ENCODE measurements at places on chromosomes 4 and X.
A peak's percentile ranks its signal among the peaks of the same experiment; 100 is the strongest.

GRCh38 chr4:72779241-72779640 is 210.2 kb upstream of the ADAMTS3 start:
- no peak for DNase-seq

- DNase-seq, result no peak
Observed at GRCh38 chr4:168478868-168479267, 1.4 kb downstream of the DDX60L start.

DNA sequence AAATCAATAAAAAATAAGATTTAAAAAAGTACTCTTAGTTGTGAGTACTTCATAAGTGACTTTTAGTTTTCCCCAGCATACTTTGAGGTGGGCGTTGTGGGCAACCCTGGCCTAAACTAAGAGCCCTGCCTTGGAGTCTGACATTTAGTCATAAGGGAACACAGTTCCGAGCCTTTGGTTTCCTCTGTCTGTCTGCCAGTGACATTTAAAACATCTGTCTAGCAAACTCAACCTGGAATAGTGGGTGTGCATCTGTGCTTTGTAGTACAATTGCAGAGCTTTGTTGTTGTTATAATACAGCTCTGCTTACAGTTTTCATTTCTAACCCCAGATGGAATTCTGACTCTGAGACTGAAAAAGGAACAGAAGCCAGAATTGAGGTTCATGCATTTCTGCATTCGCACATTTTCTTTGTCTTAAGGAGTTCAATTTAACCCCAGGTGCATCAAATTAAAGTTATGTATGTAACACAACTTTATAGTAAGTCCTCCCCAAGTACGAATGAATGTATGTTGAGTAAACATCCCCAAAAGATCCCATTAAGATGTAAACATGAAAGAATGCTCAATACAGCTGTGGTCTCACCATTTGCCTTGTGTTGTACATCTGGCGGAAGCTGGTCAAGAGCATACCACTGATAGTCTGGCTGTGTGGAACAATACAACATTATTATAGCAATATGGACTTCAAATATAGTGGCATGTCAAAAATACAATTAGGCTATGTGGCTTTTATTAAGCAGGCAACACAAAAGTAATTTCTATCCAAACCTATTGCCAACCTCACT is 25.9 kb downstream of the TNIP3 start:
- no peak for DNase-seq

GRCh38 chrX:123878252-123878721 is 18.4 kb downstream of the XIAP start:
- DNase-seq, result no peak

GRCh38 chr4:93908778-93909177 is 80.2 kb downstream of the ATOH1 start:
- DNase-seq, result no peak

DNA sequence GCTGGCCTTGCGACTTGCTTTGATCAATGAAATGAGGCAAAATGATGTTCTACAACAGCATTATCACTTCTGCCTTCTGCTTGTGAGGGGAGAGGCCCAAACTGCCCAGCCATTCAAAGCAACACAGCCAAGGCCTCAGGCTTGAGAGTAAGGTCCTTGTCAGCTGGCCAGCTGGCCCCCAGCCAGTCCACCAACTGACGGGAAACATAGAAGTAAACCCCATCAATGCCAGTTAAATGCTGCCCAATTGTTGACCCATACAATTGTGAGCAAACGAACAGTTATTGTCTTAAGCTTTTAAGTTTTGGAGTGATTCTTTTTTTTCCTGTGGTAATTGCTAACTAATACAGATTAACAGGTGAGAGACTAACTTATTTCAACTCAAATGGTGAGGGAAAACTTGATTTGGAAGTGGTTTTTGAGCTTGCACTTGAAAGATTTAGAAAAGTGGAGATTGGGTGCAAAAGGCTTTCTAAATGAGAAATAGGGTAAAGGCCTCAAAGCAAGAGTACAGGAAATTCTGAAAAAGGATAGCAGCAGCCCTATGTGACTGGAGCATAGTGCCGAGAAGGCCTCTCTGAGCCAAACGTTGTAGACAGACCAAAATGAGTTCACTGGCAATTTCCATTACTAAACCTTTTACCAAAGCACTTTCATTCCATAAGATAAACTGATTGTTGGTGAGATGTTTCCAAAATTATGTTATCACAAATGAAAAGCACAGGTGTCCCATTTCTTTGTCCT is 66.9 kb downstream of the ARHGEF38 start:
- peak; percentile 81 for DNase-seq

GRCh38 chr4:8675906-8676305 is 83.3 kb downstream of the CPZ start:
- DNase-seq, result no peak

DNA sequence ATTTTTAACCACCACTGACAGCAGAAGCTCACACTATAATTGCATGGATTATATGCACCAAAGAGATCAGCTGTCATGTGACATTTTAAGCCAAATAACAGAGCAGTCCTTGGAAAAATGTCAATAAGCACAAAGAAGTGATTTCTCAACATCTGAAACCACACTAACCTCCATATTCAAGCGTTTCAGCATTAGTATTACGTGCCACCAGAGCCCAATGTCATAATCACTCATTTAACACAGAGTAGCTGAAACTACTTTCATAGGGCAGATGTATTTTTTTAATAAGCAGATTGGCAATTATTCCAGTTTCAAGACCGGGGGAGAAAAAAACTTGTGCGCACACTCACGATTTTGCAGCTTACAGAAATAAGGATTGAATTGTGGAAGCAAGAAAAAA is 76.6 kb downstream of the SH3KBP1 start:
- DNase-seq, result peak; percentile 62

- no peak for DNase-seq
Observed at GRCh38 chrX:63750811-63751210, 34.2 kb downstream of the ARHGEF9 start.

- no peak for DNase-seq
Observed at GRCh38 chrX:23799469-23800065, 16.6 kb downstream of the SAT1 start.

- no peak for DNase-seq
Observed at GRCh38 chr4:60201052-60201673, 999.0 kb upstream of the ADGRL3 start.

DNA sequence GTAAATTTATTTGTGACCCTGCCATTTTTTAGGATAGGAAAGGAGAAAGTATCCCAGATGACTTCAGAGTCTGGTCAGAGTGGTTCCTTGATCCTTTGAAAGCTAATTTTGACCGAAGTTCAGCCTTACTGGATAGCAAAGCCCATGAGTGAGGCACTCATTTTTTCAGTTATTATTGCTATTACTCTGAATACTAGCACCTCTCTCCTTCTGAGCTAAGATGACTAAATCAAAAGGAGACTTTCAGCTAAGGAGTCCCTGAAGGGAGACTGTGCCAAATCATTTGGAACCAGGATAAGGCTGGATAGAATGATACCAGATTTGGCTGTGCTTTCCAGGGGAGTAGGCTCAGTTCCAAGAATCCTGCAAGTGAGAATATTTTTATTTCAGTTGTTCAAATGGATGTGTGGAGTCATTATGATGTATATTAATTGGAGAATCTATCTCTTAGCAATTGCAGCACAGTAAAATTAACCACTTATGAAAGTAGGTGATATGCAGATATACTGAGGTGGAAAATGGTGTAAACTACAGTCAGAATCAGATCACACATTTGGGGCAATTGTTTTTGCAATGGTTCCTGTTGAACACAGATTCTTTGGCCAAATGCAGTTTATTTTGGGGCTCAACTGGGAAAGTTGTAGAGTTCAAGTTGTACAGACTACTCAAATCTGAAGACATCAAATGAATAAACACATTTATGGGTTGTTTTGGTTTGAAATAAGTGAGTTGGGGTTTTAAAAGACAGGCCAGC is 1.2 kb downstream of the P2RY10 start:
- DNase-seq, result no peak

DNA sequence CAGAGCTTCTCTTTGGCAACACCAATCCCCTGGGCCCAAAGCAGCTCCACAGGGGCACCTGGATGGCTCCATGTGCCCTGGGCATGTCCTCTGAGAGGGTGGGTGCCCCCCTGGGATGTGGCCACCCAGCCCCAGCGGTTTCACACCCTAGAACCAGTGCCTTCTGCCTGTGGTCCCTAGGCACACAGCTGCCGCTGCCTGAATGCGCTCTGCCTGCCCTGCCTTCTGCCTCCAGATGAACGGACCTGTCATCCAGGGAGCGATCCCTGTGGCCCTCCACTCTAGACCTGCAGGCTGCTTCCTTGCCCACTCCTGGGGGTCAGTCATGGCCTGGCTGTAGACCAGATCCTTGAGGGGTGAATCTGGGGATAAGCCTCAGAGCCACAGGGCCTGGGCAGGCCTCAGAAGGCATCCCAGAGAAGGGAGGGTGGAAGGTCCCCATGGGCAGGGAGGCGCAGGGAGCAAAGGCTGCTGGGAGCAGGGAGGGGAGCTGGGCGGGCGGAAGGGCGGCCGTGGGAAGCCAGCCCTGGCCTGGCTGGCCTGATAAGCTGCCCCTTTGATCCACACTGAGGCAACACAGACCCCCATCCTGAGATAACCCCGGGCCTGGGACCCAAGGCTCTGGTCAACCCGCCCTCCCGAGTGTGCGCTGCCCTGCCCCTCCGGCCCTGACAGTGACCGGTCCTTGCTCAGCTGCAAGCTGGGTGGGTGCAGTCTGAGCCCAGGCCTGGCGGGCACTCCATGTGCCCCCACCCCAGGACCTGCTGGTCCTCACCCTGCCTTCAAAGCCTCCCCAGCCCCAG is 8.1 kb upstream of the FGFR3 start:
- DNase-seq, result no peak

DNA sequence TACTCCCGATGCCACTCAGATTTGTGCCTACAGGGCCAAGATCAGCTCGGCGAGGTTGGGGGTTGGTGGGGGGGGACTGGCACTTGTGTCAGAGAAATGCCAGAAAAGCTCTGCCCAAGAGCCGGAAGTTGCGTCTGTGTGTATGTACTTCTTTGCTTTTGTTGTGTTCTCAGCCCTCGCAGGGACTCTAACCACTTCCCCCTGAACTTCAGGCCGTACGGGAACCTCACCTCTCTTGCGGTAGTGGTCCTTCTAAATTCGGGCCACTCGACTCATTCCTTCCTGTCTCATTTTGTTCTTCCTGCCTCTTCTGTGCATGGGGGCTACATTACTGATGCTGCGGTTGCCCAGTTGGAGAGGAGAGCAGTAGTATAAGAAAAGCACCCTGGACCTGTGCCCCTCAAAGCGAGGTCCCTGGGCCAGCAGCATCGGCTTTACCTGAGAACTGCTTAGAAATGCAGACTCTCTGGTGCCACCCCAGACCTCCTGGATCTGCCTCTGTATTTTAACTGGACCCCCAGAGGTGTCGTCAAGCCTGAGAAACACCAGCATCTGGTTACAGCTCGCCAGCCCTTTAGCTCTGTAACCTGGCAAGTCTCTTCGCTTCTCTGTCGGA is 146.3 kb upstream of the RPS6KA3 start:
- no peak for DNase-seq

GRCh38 chr4:8296491-8296890 is 26.9 kb downstream of the HTRA3 start:
- DNase-seq, result no peak

DNA sequence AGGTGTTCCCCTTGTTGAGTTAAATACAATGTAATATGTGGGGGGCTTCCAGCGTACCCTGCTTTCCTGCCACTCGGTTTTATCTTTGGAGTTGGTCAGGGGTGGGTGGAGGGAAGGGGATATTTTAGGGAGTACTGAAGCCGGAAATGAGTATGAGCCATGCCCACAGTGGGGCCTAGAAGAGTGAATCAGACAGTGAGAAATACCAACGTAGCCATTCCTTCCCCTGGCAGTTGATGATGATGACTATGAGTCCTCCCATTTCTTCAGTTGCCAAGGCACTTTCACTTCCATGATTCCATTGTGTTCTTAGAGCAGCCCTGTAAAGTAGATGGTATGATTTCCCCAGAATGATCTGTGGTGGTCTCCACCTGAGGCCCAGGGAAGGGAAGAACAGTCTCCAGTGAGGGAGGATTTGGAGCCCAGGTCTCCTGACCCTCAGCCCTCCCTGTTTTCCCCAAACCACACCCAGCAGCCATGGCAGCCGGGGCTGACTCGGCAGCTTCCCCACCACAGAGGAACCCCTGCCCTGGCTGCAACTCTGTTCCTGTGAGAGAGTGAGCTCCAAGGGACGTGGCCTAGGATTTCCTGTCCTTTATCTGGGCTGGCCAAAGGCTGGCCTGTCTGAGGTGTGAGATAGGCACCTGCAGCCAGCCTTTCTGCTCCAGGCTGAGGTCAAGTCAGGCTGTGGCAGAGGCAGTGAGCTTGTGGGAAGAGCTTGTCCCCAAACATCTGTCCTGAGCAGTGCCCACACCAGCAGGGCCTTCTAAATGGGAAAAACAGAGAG is 52.7 kb downstream of the STARD8 start:
- DNase-seq, result no peak

- no peak for DNase-seq
Observed at GRCh38 chr4:120355881-120356280, 289.2 kb upstream of the MAD2L1 start.

DNA sequence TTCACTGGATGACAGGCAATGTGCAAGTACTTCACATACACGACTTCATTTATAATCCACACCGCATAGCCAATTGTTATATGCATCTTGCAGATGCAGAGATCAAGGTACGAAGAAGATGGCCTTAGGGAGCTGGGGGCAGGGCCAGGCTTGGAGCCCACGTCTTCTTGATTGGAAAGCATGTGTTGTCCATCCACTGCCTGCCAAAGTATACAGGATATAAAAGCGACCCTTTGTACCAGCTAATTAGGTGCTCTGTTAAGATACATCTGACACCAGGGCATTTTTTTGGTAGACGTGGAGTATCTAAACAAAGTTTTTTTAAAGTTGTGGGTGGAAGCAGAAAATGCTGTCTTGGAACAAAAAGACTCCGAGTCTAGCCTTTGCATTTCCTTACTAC is 1.4 kb downstream of the C4orf36 start:
- DNase-seq, result no peak

DNA sequence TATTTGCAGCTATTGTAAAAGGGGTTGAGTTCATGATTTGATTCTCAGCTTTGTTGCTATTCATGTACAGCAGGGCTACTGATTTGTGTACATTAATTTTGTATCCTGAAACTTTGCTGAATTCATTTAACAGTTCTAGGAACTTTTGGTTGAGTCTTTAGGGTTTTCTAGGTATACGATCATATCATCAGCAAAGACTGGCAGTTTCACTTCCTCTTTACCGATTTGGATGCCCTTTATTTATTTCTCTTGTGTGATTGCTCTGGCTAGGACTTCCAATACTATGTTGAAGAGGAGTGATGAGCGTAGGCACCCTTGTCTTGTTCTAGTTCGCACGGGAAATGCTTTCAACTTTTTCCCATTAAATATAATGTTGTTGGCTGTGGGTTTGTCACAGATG is 48.1 kb downstream of the NPY1R start:
- no peak for DNase-seq

DNA sequence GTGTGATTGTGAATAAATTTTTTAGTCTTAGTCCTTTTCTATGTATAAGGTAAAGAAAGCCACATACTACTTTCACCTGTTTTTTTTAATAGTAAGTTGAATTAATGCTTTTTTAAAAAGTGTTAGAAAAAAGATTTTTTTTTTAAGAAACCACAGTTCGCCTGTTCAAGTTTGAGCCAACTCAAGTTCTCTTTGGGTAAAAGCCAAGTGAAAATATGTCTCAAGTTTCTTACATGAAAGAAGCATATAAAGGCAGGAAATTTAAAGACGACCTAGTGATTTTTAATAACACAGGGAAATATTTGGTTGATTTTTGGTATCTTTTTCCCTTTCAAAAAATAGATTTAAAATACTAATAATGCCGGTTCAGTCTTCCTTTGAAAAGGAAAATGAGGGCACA is 369.9 kb upstream of the NR3C2 start:
- no peak for DNase-seq

- DNase-seq, result no peak
Observed at GRCh38 chr4:7390906-7391636, 43.7 kb downstream of the PSAPL1 start.

- no peak for DNase-seq
Observed at GRCh38 chrX:19704132-19704531, 183.3 kb downstream of the SH3KBP1 start.

- DNase-seq, result no peak
Observed at GRCh38 chrX:1910207-1910470, 295.3 kb downstream of the ASMT start.
